Colonic mucosa (tissue), 4 donors: ENCODE measurements at places on chromosomes 3 and 15. TPM values are rescaled to one million over a fixed set of nuclear protein-coding genes. Genes with fewer than 3 reads are reported as not detected.

Gene SIDT1
- 35.9 TPM for total RNA-seq

- no peaks in the 10 kb centered on the region for H3K27me3 ChIP-seq
- H3K27ac ChIP-seq = peak overlapping the region; percentile 20
- H3K4me1 ChIP-seq = no peaks in the 10 kb centered on the region
- H3K36me3 ChIP-seq = no peaks in the 10 kb centered on the region
- no peak overlapping the region for H3K4me3 ChIP-seq
Observed at GRCh38 chr15:89101302-89102193, 13.3 kb downstream of the ABHD2 start.

DNA sequence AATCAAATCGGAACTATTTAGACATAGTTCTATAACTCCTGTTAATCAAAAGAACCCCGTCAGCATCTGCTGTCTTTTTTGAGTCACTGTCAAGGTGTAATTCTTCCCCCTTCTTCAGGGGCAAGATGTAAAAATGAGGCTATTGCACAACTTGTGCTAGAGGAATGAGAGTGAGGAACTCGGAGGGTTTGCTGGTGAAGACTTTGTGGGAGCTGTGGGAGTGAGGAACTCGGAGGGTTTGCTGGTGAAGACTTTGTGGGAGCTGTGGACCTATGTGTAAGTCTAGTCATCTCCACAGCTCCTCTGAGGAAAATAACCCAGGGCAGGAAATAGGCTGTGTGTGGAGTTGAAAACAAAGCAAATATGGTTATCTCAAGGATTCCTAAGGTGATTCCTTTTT is 2.5 kb upstream of the CERS3 start:
- no peaks in the 10 kb centered on the region for H3K36me3 ChIP-seq
- no peak overlapping the region for H3K27ac ChIP-seq
- no peak for DNase-seq

DNA sequence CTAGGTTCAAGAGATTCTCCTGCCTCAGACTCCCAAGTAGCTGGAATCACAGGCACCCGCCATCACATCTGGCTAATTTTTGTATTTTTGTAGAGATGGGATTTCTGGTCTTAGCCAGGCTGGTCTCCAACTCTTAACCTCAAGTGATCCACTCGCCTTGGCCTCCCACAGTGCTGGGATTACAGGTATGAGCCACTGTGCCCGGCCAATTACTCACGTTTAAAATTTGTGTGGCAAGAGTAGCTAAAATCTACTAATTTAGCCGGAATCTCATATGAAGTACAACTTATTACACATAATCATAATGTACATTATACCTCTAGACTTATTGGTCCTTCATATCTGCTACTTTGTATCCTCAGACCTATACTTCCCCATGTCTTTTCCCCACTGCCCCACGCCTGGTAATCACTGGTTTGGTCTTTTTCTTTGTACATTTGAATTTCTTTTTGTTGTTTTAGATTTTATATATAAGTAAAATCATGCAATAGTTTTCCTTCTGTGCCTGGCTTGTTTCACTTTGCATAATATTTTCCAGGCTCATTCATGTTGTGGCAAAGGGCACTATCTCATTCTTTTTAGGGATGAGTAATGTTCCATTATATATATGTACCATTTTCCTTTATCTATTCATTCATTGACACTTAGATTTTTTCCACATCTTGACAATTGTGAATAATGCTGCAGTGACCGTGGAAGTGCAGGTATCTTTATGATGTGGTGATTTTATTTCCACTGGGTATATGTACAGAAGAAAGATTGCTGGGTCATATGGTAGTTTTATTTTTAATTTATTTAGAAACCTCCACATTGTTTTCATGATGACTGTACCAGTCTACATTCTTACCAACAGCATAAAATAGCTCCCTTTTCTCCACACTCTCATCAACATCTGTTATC is 605.0 kb upstream of the CBLB start:
- no peak overlapping the region for H3K4me3 ChIP-seq
- no peaks in the 10 kb centered on the region for H3K36me3 ChIP-seq
- no peaks in the 10 kb centered on the region for H3K4me1 ChIP-seq
- H3K27ac ChIP-seq = no peak overlapping the region
- H3K27me3 ChIP-seq = no peaks in the 10 kb centered on the region
- DNase-seq = no peak

DNA sequence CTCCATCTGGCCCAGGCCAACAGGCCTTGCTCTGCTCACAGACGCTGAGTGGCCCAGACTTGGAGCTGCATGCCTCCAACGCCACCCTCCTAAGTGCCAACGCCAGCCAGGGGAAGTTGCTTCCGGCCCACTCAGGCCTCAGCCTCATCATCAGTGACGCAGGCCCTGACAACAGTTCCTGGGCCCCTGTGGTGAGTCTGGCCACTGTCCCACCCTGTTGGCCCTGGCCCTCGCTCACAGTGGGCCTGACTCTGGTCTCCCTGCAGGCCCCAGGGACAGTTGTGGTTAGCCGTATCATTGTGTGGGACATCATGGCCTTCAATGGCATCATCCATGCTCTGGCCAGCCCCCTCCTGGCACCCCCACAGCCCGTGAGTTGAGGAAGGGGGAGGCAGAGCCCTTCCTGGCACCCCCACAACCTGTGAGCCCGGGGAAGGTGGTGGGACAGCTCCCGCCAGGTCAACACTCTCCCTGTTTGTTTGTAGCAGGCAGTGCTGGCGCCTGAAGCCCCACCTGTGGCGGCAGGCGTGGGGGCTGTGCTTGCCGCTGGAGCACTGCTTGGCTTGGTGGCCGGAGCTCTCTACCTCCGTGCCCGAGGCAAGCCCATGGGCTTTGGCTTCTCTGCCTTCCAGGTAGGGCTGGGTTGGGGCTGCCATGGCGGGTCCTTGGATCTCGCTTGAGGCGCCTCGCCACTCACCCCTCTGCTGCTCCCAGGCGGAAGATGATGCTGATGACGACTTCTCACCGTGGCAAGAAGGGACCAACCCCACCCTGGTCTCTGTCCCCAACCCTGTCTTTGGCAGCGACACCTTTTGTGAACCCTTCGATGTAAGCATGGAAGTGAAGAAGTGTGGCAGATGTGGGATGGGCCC is 10.0 kb downstream of the NT5DC2 start:
- H3K4me3 ChIP-seq = no peak overlapping the region
- H3K36me3 ChIP-seq = no peaks in the 10 kb centered on the region
- no peaks in the 10 kb centered on the region for H3K27me3 ChIP-seq
- DNase-seq = no peak
- no peak overlapping the region for H3K27ac ChIP-seq
- H3K4me1 ChIP-seq = no peaks in the 10 kb centered on the region
